Activated B cell treated with CpG ODN at 0.5 μM for 24 hours (primary cell): ENCODE measurements at places on chromosomes 5 and 9.

GRCh38 chr9:114105236-114105635 is 6.1 kb upstream of the KIF12 start:
- DNase-seq = no peak

DNA sequence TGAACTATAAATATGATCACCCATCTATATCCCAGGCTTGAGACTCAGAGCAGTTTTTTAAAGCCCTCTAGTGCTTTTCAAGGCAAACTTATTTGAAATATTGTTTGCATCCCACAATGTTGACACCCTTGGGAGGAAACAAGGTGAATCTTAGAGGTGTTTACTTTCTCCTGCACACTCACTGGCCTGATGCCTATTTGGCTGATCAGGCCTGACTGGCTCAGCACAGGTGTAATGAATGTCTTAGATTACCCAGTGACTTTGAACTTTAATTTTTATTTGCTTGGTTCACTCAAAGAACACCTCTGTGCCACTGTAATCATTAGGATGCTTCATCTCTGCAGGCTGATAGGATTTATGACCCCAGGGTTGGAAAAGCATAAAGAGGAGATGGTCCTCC is 158.3 kb downstream of the KCTD16 start:
- no peak for DNase-seq

- no peak for DNase-seq
Observed at GRCh38 chr5:51997949-51998348, 614.7 kb downstream of the ISL1 start.

DNA sequence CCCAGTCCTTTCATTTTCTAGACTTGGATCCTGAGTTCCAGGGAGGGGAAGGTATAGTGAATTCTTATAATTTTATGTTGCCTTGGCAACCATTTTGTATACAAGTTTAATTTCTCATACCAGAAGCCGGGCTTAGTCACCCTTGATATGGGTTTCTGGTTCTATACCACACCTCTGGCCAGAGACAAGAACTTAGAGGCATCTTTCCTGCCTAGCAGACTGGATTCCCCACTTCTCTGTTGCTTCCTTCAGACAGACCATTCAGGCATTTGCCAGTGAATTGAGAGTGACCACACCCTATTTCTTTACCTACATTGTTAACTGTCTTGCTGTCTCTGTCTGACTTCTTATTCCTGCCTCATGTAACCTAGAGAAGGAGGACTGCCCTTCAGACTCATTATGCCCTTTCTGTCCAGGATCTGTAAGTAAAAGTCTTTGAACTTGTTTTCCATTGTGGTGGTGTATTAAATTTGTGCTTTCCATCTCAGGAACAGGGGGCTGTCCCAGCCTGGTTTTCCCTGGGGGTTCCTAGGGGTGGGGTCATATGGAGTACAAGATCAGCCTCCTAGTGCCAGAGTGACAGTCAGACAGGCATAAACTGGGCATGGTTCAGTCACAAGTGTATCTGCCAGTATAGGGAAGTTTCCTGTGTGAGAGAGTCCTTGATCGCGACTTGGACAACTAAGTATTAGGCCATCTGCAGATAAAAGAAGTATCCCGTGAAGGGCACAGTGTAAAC is 27.4 kb downstream of the TNFSF8 start:
- no peak for DNase-seq

- DNase-seq = no peak
Observed at GRCh38 chr5:57592236-57592635, 109.6 kb upstream of the ACTBL2 start.

- no peak for DNase-seq
Observed at GRCh38 chr9:130498298-130498917, 53.6 kb downstream of the ASS1 start.

GRCh38 chr5:133520062-133520461 is 92.3 kb downstream of the FSTL4 start:
- DNase-seq = no peak

DNA sequence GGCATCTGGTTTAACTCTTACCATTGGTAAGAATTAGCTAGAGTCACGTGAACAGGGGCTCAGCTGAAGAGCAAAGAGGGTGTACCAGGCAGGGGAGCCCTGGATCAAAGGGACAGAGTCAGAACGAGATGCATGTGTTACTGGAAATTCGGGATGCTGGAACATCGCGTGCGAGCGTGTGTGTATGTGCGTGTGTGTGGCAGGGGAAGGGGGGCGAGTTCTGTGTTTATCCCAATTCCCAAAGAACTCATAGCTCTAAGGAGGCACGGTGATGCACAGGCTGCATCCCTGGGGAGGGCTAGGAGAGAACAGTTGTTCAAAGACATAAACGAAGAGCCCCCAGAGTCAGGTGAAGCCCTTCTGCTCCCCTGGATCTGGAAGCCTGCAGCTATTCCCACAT is 353.3 kb downstream of the GADD45G start:
- no peak for DNase-seq

DNA sequence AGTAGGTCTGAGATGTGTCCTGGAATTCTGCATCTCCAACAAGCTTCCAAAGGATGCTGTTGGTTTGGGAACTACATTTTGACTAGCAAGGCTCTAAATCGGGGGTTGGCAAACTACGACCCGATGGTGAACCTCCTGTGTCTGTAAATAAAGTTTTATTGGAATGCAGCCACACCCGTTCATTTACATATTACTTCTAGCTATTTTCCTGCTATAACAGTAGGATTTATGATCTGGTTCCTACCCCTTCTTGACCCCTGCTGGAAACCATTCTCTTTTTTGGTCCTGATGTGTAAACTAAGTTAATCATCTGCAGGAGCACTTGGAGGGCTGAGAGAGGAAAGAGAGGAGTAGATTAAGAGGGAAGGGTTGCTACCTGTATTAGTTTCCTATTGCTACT is 454.5 kb downstream of the RASEF start:
- DNase-seq = no peak

DNA sequence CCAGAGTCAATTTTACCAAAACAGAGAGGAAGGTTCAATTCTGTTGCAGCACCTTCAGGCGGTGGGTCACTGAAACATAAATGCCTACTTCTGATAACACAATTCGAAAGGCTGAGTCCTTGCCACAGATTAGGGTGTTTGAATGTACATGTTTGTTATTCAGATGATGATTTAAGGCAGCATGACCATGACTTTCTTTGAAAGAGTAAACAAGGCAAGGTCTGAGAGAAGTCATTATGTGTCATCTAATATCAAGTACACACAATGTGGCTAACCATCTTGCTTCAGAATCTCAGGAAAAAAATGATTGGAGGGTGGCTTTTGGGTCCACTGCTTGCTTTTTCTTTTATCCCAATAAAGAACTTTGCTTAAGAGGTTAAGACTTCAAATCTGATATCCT is 457.5 kb downstream of the TAF11L14 start:
- no peak for DNase-seq

- DNase-seq = no peak
Observed at GRCh38 chr9:109483744-109484429, 14.2 kb downstream of the PTPN3 start.

DNA sequence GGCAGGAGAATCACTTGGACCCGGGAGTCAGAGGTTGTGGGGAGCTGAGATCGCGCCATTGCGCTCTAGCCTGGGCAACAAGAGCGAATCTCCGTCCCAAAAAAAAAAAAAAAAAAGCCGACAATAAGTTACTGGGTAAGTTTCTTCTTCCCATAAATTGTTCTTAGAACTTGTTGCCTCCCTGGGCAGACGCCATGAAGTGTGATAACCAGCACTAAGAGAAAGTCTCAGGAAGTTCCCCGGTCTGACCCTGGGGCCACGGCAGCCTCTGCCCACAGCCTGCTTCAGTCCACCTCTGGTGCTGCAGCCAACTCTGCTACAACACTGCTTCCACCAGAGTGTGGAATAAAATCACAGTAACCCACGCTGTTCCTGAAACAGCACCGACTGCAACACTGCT is 19.1 kb downstream of the LPCAT1 start:
- no peak for DNase-seq

DNA sequence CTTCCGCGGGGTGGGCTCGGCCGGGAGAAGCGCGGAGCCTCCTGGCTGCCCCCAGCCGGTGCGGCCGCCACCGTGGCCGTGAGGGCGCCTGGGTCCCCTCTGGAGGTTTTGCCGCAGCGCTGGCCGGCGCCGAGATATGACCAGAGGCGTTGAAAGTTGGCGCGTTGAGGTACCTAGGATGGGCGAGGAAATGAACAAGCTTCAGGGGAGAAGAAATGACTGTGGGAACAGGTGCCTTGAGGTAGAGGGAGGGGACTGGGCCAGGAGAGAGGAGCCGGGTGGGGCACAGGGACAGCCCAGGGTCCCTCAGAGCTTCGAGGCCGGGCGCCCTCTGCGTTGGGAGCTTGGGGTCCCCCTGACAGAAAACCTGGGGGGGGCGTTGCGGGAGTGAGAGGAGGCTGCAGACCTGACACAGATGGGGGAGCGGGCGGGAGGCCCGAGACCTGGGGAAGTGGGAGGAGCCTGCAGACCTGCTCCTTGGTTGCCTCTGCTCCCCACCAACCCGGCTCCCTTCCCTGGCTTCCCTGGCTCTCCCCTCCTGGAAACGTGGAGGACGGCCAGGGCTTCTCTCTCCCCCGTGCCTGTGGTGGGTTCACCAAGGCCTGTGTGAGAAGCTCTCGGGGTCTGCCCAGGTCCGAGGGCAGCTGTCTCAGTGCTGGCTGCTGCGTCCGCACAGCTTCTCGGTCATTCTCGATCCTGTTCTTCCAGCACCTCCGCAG is 14.2 kb downstream of the RABL6 start:
- no peak for DNase-seq

DNA sequence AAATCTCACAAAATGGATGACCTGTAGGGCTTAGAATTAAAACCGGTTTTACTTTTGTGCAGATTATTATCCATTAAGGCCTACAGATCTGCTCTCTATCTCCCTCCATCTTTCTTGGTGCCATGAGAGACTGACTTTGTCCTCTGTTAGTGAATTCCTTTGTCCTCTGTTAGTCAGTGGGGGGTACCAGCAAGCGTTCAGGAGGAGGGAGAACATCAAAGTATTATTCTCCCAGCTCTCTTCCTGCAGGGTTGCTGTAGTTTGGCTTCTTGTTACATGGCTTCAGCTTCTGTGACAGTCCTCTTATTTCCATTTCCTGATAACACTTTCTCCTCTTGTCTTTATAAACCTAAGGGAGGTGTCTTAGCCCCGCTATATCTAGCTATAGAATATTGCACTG is 850.5 kb upstream of the SEMA6A start:
- no peak for DNase-seq

DNA sequence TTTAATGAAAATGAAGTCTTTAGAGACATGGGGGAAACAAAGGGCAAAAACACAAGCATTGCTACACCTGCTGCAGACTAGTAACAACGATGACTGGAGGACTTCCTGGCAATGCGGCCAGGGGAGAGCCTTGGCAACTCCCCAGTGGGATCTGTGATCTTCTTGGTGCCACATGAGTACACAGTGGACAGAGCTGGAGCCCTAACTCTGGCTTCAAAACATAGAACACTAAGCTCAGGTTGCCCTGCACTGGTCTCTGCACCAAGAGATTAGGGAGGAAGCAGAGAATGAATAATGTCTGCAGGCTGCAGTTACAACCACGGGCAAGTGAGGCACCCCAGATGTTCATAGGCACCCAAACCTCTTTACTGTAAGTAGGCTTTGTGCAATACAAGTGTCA is 91.1 kb downstream of the MRPS27 start:
- DNase-seq = no peak

- no peak for DNase-seq
Observed at GRCh38 chr9:6922680-6923079, 164.9 kb downstream of the KDM4C start.

GRCh38 chr9:32737378-32737777 is 46.0 kb upstream of the TMEM215 start:
- DNase-seq = no peak

GRCh38 chr5:79853676-79854418 is 137.2 kb downstream of the MTX3 start:
- DNase-seq = no peak

DNA sequence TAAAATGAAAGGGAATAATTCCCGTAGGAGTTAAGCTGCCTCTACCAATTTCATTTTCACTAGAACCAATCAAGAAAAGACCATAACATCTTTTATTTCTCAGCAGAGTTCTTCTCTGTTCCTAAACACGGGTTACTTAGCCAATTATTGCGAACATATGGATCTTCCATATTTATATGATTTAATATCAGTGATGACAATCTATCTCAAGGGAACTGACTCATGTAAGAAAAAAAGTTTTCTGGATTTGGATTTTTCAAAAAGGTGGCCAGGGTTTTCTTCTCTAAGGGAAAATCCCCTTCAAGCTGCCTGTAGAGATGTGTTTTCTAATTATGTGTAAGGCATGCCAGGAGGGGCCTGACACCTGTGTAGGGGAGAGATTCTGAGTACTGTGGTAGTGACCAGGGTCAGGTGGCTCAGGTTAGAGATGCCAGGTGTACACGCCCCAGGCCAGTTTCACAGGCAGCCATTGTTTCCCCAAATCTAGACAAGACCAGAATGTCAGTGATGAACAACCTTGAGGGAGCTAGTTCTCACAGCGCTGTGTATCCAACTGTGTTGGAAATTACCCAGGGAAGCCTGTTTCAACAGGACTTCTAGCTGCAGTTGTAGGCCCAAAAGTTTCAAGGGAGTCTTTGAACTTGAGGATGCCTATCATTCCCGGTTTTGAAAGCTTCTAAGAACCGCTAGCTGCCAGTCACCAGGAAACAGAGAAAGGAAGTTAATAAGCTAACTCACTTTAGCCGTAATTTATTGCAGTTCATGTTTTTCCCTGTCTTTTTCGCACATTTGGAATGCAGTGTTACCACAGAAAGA is 572.5 kb upstream of the RGMB start:
- no peak for DNase-seq

DNA sequence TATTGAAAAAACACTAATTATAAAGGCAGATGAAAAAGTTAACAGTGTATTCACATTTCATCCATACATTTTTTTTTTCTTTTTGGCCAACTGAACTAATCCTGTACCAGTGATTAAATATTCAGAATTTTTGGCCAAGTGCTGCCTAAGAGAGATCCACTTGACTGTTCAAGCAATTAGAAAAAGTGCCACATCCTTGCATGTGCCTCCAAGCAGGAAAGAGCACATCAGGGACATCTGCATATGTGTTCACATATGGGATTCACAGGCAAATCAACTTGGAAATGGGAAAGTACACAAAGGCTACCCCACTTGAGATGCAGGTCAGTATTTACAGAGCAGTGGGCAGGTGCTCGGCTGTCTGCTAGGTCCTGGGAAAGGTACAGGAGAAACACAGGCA is 163.3 kb upstream of the LHFPL2 start:
- DNase-seq = no peak
